Activated CD8-positive, alpha-beta memory T cell treated with anti-CD3 and anti-CD28 coated beads for 4 hours (primary cell): ENCODE measurements at places on chromosomes 3 and 15.

- DNase-seq = no peak
Measured at GRCh38 chr3:176293276-176293675, 904.0 kb downstream of the TBL1XR1 start.

GRCh38 chr15:93268066-93268465, 179.1 kb upstream of the RGMA start:
- DNase-seq = no peak

DNA sequence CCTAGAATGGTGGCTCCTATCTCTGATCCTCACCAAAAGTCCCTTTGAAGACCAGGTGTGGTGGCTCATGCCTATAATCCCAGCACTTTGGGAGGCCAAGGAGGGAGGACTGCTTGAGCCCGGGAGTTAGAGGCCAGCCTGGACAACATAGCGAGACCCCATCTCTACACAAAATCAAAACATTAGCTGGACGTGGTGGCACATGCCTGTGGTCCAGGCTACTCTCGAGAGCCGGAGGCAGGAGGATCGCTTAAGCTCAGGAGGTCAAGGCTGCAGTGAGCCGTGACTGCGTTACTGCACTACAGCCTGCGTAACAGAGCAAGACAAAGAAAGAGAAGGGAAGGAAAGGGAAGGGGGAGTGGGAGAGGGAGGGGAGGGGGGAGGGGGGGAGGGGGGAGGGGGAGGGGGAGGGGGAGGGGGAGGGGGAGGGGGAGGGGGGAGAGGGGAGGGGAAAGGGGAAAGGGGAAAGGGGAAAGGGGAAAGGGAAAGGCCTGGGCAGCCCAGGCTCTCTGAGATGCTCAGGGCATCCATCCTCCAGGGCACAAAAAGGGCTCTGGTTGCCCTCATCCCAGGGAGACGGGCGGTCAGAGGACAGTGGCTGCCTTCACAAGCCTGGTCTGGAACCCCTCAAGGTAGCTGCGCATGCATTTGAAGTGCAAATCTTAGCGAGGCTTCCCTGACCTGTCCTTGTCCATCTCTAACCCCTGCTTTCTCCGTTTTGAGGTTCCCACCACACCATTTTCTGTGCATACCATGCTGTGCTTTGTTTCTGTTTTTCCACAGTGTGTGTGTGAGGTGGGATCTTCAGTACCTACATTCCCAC, 76.1 kb downstream of the LDHAL6B start:
- no peak for DNase-seq

DNA sequence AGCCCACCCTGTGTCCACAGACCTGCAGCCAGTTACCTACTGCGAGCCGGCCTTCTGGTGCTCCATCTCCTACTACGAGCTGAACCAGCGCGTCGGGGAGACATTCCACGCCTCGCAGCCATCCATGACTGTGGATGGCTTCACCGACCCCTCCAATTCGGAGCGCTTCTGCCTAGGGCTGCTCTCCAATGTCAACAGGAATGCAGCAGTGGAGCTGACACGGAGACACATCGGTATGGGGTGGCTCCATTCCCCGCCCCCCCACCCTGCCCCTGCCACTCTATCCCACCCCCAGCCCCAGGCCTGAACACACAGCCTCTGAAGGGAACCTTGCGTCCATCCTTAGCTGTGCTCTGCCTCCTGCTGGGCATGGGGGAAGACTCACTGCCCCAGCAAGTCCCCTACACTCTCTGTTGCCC, 73.2 kb downstream of the AAGAB start:
- DNase-seq = no peak
